CD4-positive, alpha-beta T cell treated with Interleukin-12 subunit alpha and Interleukin-12 subunit beta, for 1 hour (primary cell): ENCODE measurements at places on chromosomes 5 and 9.

- DNase-seq, result no peak
Measured at GRCh38 chr9:18124760-18125159, 349.2 kb upstream of the ADAMTSL1 start.

DNA sequence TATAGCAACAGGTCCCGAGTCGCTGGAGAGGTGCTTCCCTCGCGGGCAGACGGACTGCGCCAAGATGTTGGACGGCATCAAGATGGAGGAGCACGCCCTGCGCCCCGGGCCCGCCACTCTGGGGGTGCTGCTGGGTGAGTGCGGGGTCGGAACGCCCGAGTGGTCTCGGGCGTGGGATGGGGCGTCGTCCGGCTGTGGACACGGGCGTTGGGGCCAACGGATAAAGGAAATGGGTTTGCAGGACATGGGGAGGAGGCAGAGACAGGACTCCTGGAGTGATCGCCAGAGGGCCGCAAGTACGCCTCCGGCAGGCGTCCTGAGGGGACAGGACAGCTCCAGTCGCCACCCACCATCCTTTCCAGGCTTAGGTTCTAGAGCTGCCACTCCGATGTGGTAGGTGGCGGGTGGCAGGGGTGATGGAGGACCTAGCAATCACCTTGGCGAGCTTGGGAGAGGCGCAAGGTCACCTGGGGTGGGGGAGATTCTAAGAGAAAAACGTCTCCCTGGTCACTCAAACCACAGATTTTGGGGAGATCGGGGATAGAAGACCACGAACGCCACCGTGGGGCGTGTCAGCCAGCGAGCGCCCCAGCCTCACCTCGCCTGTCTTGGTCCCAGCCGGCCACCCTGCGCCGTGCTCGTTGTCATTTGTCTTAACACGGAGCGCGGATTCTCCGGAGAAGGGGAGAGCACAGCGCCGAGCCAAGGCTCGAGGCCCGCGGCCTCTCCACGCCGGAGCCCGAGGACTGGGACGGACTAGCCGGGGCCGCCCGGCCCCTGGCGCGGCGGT lies 922 bp downstream of the LMX1B start:
- no peak for DNase-seq

GRCh38 chr9:35566417-35566816 lies 38.6 kb upstream of the TESK1 start:
- DNase-seq, result no peak

GRCh38 chr5:13739479-13739878 lies 205.0 kb downstream of the DNAH5 start:
- no peak for DNase-seq

- DNase-seq, result no peak
Measured at GRCh38 chr9:71685988-71686387, 82.3 kb downstream of the CEMIP2 start.

GRCh38 chr5:5182508-5183188 lies 42.5 kb downstream of the ADAMTS16 start:
- no peak for DNase-seq

- peak; percentile 75 for DNase-seq
Measured at GRCh38 chr5:137743031-137743640, 7.2 kb upstream of the KLHL3 start.

DNA sequence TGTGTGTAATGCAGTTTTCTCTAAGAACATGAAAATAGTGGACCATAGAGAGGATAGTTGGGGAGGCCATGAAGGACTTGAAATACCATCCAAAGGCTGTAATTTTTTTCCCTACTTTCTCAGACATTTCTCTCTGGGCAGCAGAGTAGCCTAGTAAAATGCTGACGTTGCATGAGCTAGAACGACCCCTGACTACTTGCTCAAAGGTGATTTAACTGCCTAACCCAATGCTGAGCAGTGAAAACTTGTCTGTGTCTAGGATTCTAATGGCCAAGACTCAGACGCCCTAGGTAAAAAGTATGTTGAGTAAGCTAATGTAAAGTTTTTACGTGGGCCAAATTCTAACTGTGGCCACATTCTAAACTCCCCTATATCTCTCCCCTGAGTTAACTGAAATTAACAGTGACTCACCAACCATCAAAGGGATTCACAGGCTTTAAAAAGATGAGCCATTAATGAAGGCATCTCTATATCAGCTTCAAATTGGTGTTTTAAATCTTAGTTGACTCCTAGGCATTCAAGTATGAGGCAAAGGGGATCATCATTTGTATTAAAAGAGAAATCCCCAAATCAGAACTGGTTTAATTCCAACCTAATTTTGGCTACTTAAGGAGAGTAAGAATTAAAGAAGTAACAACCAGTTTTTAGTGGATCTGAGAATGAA lies 121.0 kb upstream of the GAS1 start:
- no peak for DNase-seq

GRCh38 chr9:69322256-69322655 lies 2.8 kb upstream of the ENTREP1 start:
- no peak for DNase-seq

DNA sequence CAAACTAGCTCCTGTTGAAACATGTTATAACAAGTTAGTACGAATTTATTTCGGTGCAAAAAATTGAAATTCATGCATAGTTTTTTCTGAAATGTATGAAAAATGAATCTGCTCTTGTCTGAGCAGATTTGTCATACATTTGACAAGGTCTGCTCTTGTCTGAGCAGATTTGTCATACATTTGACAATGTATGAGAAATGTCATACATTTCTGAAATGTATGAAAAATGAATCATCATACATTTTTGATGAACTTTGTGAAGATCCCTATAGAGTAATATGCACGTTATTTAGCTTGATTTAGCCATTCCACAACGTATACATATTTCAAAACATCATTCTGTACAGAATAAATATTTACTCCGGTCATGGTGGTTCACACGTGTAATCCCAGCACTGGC lies 85.9 kb upstream of the PARP8 start:
- no peak for DNase-seq

DNA sequence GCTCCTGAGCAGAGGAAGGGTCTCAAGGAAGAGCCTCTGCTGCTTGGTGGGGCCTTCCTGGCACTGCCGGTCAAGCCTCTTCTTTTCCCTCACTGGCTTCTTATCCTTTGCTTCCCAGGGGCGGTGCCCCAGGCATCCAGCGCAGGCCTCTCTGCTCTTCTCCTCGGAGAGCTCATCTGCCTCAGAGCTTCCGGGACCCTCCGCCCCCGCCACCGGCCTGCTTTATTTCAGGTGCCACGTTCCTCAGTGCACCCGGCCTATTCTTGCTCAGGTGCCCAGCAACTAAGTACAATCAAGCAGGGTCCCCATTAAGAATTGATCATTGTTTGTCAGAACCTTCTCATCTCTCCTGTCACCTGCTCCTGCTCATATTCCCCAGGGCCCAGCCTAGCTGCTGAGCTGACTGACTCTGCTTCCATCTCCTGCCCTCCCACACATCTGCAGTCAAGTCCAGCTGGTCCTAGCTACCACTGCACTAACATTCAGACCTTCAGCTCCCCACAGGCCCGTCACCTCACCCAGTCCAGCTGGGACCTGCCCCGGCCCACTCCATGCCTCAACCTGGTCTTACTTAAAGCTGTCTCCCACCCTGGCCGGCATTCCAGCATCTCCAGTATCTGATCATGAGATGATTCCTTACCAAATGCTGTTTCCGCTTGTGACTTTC lies 114.3 kb upstream of the BOD1 start:
- DNase-seq, result no peak
